ENCODE measurements at places on chromosomes 16 and 17.
A peak's percentile ranks its signal among the peaks of the same experiment; 100 is the strongest.

DNA sequence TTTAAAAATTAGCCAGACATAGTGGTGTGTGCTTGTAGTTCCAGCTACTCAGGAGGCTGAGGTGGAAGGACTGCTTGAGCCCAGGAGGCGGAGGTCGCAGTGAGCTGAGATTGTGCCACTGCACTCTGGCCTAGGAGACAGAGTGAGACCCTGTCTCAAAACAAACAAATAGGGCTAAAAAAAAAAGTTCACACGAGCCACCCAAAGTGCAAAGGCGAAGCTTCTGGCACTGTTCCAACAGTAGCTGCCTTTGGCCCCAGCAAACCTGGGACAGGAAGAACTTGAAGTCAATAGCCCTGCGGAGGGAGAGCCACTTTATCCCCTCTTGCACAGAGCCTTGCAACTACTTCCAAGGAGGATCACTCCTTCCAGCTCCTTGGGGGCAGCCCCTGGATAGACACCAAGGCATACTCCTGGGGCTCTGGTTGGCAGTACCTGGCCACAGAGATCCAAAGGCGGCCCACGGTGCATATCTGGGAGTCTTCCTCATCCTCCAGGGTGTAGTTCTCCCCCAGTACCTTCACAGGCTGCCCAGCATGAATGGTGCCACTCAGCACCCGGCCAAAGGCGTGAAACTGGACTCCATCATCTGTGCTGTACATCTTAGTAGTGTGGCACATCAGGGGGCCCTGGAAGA is 14.7 kb downstream of the HIGD1B start:
- no peak for DNase-seq

- DNase-seq: no peak
These were observed 24.5 kb downstream of the ZNF750 start for GRCh38 chr17:82815354-82815753.

- no peak for DNase-seq
These were observed 289.9 kb downstream of the CPPED1 start for GRCh38 chr16:12513791-12514175.

GRCh38 chr16:25311039-25311438 is 53.4 kb upstream of the ZKSCAN2 start:
- DNase-seq: no peak

DNA sequence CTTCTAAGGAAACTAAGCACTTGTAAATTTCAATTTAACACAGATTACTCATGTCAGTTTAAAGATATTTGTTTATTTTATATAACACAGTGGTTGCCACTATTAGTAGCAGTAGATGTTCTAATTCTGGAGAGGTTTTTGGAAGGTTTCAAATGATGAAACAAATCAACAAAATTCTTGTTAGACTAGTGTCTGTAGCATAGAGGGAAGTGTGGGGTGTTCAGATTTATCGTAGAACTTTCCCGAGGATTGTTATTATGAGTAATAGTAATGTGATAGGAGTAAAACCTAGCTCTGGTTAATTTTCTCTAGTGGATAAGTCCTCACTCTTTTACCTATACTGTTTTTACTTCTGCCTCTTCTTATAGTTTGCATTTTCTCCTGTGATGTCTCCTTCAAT is 6.3 kb downstream of the GAN start:
- DNase-seq: peak; percentile 69

DNA sequence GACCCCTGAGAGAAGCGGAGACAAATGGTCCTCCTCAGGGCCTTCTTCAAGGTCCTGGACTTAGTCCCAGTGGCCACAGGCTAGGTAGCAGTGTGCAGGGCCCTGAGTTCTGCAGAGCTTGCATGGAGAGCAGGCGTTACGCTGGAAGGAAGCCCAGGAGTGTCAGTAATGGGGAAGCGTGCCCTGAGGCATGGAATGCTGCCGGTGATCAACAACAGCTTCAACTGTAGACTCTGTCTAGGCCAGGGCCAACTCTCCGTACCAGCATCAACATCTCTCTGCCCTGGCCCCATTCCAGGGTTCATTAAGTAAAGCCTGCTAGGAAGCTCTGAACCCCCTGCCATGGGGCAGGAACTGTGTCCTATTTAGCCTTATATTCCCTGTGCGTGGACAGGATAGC is 568 bp upstream of the TNK1 start:
- DNase-seq: peak; percentile 35

- no peak for DNase-seq
These were observed 205.6 kb downstream of the RPTOR start for GRCh38 chr17:80750263-80750662.

- DNase-seq: no peak
These were observed 262.6 kb downstream of the SLC39A11 start for GRCh38 chr17:72829883-72830282.

DNA sequence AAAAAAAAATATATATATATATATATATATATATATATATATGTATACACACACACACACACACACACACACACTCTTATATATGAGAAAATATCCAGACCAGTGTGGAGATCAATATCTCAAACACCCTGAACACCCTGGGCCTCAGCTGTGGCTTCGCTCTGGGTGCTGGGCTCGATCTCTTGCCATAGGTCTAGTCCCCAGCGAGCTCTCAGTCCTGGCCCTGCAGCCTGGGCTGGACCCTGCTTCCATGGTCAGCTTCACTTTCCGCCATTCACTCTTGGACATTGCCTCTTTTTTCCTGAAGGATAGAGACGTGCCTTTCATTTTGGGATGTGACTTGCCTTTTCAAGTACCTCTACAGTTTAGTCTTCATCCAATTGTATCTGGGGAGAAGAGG is 341.7 kb downstream of the CPPED1 start:
- no peak for DNase-seq

GRCh38 chr17:74164446-74165045 is 38.9 kb upstream of the RPL38 start:
- DNase-seq: no peak

DNA sequence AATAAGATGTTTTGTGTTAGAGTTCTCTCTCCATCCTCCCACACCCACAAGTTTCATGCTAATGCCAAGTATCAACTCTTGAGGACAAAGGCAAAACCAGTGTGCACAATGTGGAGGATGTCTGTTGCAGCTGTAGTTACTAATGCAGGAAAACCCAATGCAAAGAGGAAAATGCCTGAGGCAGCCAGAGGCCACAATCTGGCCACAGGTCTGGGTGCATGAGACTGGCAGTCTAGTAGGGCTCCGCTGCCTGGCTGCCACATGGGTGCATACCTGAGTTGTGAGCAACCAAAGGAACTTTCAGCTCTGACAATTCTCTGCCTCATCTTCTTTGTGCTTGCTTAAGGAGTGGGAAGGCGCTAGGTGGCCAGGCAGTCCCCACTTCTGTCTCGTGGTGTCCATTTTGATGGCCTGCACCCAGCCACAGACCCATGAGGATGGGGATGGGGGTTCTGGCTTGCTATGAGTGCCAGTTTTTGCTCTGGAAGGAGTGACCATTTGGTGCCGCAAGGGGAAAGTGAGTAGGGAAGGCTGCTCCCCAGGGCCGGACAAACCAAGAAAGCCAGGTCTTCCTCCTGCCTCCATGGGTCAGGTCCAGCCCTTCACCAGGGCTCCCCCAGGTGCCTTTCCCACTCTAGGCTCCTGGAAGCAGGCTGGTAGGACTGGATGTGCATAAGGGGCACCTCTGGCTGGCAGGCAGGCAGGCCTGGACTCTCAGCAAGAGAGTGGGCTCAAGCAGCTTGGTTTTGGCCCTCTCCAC is 4.2 kb upstream of the GFOD2 start:
- DNase-seq: peak; percentile 62

GRCh38 chr16:54268766-54269165 is 17.8 kb downstream of the IRX3 start:
- DNase-seq: no peak

DNA sequence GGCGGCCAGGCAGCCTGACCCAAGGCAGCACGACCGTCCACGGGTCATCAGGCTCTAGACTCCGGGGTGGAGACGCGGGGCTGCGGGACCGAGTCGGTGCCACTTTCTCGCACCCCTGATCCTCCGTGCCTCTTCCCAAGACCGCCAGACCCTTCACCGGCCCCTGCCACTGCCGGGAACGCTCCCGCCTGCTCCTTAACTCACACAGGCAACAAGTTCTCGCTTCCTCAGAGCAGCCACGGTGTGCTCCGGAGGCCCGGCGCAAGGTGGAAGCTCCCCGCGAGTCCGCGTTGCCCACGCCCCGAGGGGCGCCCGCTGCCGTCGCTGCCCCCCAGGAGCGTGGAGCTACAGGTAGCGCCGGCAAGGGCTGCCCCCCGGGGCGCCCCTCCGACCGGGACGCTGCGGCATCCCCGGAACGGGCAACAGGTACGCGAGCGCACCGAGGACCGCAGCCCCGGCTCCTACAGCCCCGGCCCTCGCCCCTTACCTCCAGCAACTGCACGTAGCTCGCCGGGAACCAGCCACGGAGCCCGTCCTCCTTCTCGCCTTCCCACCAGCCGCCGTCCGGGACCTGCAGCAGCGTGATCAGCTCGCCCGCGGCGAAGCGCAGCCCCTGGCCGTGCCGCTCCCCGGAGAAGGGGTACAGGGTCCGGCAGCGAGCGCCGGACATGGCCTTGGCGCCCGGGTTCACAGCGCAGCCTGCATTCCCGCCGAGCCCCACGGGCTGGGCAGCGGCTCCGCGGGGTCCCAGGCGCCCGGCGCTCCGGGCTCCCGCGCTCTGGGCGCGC is 491 bp downstream of the GAS7 start:
- peak; percentile 18 for DNase-seq

DNA sequence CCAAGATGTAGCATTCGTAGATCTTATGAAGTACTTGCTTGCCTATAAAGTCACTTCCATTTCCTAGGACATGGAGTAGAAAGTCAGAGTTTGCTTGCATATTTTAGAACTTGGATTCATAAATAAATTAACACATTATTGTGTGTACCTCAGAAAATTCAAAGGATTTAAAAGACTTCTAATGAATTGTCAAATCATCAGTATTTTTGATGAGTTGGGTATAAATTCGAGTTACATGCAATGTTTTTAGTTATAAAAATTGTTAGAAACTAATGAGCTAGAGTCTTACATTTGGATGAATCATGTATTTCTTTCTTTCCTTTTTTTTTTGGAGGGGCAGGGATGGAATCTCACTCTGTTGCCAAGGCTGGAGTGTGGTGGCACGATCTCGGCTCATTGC is 156.9 kb upstream of the KCNJ16 start:
- no peak for DNase-seq

- peak; percentile 19 for DNase-seq
These were observed 7.3 kb downstream of the MAPK8IP3 start for GRCh38 chr16:1713331-1713730.

GRCh38 chr17:13647543-13648021 is 45.9 kb upstream of the HS3ST3A1 start:
- DNase-seq: no peak

GRCh38 chr16:9921997-9922396 is 260.2 kb downstream of the GRIN2A start:
- no peak for DNase-seq

DNA sequence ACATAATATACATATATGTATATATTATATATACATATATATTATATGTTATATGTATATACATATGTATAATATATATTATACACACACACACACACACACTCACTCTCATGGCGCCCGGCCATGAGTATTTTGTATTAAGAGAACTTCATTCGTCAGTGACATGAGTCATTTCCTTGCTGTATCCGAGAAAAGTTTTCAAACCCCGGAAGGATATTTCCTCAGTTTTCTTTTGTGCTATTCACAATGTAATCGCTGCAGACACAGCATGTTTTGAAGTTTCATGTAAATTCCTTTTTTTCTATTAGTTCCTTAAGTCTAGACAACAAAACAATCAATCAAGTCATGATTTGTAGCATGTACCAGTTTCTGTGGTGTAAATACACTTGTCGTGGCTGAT is 33.3 kb downstream of the OR1D5 start:
- DNase-seq: peak; percentile 86

DNA sequence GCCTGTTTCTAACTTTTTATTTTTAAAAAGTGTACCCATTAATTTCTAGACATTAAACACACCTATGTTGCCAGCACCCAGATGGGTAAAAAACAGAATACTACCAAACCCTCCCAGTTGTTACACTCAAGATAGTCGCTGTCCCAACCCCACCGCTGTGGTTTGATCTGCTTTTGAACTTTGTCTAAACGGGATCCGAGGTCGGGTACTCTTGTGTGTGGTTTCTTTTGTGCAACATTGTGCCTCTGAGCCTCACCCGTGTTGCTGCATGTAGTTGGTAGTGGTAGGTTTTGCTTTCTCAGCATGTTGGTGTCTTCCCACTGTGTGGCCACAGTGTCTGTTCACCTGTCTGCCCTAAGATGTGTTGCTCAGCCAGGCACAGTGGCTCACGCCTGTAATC is 4.3 kb downstream of the KLHL36 start:
- no peak for DNase-seq

DNA sequence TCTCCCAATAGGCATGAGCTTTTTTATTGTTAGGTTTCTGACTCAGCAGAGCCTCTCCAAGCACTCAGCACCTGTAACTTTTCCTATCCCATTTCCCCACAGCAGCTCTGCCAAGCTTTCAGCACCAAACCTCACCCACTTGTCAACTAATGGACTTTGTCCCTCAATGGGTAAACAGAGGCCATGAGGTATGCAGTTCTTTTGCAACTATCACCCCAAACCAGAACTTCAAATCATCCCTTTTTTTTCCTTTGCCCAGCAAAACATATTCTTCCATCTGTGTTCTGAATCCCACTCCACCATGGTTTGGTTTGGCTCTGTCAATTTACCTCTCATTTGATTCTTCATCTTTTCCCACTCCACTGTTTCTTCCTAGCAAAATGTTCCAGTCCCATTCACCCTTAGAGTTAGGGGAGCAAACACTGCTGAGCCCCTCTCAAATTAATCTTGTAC is 58.1 kb downstream of the TOX3 start:
- DNase-seq: no peak

DNA sequence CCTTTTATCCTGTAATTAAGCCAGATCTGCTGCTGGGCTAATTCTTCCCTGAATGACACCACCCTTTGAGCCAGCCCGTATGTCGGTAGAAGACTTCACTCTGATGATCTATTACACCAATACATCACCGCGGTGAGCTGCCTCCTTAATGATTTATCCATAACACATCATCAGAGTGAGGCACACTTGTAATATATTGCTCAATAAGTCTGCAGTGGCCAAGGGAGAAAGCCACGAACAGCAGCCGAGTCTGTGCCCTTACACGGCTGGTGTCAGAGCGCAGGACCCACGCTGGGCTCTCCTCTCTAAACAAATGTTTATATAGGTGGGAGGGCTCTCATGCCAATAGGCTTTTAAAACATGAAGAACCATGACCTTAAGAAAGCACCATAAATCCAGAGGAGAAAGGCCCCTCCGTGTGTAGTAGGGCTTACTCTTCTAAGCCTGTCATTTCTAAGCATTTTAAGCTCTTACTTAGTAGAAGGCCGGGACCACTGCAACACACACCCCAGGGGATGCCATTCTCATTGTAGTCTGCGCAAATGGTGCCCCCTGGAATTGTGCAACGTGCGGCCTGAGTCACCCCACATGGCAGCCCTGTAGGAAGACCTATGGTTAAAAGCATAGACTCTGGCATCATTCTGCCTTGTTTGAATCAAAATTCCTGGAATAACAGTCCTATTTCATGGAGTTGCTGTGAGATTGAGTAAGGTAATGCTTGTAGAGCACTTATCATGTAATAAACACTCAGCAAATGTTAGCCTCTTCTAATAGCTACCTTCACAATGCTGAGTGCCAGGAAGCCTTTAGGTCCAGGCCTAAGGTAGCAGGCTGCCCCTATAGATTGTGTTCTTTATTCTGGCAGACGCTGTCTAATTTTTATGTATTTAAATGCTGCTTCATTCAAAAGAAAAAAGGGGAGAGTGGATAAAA is 26.1 kb downstream of the MRPS23 start:
- DNase-seq: peak; percentile 34

Data from iris pigment epithelial cell (primary cell).